ENCODE measurements at places on chromosomes 16 and 17. TPM values are rescaled to one million over a fixed set of nuclear protein-coding genes. Genes with fewer than 3 reads are reported as not detected.

The ABCC12 gene
- total RNA-seq = 0.26 TPM

The QRICH2 gene
- total RNA-seq = 5.5 TPM

The C1QTNF8 gene
- 0.13 TPM for total RNA-seq

The GP2 gene
- not detected for total RNA-seq

The SARM1 gene
- total RNA-seq = 14.9 TPM

The HBA1 gene
- not detected for total RNA-seq

The TIGD7 gene
- total RNA-seq = 6.8 TPM

The CHD9 gene
- 56.8 TPM for total RNA-seq

The LAT gene
- 0.78 TPM for total RNA-seq

The CAMTA2 gene
- 17.1 TPM for total RNA-seq

The NT5C gene
- 23.1 TPM for total RNA-seq

The MVD gene
- total RNA-seq = 77.8 TPM

The CRHR1 gene
- not detected for total RNA-seq

The CKLF gene
- total RNA-seq = 40.3 TPM

The CCDC144A gene
- total RNA-seq = 8.8 TPM

The TBC1D3H gene
- not detected for total RNA-seq

The CCL5 gene
- not detected for total RNA-seq

The NPIPA3 gene
- 0.69 TPM for total RNA-seq

The TMEM97 gene
- total RNA-seq = 7.8 TPM

The FOXL1 gene
- 17.4 TPM for total RNA-seq
